ENCODE measurements at places on chromosomes 2 and 18. TPM values are rescaled to one million over a fixed set of nuclear protein-coding genes. Genes with fewer than 3 reads are reported as not detected.

TUBA3D gene
- total RNA-seq = not detected

BCL11A gene
- total RNA-seq = 0.54 TPM

KANSL1L gene
- 4.8 TPM for total RNA-seq

IL1RN gene
- 0.50 TPM for total RNA-seq

AMER3 gene
- not detected for total RNA-seq

TMEM247 gene
- total RNA-seq = not detected

NMUR1 gene
- not detected for total RNA-seq

CHRNG gene
- not detected for total RNA-seq

MRPS5 gene
- total RNA-seq = 96.1 TPM

ANKRD23 gene
- 5.7 TPM for total RNA-seq

DNA sequence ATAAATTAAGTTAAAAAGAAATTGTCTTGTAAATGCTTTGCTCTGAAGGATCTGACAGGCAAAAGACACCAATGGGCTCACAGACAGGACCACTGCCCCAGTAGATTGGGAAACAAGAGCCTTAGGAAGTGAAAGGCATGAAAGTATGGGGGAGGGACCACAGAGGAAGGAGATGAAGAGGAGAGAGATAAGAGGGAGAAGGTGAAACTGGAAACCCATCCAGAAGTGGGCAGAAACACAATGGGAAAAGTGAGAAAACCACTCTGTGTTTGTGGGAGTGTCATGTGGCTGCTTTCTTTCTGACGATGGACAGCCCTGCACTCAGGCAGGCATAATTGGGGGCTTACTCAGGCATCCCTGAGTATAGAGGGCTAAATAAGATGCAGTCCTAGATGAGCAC is 101.5 kb upstream of the STON1 start:
- no peak for DNase-seq

GRCh38 chr18:10152475-10152874 is 238.7 kb downstream of the VAPA start:
- no peak for DNase-seq

DNA sequence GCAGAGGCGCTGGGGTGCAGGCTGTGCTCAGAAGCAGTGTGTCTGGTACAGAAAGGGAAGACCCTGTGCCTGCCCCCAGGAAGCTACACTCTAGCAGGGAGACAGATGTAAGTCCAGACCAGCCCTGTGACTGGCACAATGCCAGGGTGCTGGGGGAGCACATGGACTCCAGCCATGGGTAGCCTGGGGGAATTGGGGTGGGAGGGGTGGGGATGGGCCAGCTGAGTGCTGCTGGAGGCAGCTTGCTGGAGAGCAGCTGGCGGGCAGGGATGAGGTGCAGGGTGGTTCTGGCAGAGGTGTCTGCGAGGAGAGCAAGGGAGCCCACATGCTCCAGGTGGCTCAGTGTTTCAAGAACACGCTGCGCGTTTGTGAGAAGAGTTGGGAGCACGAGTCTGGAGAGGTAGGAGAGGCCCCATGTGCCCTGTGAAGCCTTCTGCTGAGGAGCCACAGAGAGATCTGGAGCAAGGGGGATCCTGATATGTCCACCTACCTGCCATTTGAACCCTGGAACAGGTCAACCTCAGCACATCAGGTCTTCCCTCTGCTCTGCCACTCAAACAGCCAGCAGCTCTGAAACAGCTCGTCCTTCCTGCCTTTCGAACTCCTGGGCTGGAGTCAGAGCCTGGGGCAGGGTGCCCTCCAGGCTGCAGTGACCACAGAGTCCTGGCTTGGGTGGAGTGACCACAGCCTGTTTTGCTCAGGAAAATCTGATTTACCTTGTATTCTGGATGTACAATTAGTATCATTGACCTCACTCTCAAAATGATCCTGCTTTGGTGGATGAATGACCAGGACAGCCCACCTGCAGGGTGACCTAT is 15.1 kb downstream of the ALLC start:
- DNase-seq = no peak

DNA sequence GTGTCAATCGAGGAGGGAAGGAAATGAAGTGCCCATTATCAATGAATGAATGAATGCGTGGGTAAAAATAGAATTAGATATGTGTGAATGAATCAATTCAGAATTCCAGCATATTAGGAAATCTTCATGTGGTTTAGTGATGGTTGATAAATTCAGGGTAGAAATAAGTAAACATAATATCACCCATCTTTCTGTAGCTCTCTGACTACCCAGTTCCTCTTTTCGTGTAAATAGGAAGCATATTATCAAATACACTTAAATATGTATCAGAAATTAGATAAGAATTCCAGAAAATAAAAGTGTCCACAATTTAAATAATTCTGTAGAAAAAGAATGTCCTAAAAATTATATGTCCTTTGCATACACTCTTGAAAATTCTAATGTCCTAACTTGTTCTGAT is 552.9 kb upstream of the LRATD1 start:
- DNase-seq = no peak

DNA sequence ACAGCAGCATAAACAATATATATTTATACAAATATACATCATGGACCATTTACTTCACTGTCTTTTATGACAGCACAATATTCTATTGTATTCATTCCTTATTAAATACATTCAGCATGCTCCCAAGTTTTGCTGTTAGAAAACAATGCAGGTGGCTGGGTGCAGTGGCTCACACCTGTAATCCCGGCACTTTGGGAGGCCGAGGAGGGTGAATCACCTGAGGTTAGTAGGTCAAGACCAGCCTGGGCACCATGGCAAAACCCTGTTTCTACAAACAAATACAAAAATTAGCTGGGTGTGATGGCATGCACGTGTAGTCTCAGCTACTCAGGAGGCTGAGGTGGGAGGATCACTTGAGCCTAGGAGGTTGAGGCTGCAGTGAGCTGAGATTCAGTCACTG is 39.0 kb downstream of the NPC1 start:
- no peak for DNase-seq

DNA sequence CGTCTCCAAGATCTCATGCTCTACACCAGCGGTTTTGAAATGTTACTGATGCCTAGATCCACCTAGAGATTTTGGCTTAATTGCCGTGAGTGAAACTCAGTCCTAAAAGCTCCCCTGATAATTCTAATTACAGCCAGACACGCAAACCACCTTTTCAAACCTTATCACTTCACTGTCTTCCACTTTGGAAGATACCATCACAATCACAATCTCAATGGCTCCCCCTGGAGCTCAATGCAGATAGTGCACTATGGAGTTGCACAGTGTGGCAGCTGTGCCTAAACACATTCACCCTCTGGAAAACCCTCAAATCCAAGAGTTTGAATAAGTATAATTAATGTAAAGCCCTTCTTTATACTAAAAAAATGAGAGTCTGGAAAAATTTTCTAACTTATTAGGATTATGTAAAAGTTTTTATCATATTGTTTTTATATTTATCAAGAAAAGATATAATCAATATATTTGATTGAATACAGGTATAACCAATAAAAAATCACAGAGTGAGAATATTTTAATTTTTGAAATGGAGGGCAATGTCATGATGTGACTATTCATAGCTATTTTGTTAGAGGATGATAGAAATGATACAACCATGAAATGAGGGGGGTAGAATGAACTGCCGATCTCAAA is 102.9 kb upstream of the SLC8A1 start:
- peak; percentile 67 for DNase-seq

DNA sequence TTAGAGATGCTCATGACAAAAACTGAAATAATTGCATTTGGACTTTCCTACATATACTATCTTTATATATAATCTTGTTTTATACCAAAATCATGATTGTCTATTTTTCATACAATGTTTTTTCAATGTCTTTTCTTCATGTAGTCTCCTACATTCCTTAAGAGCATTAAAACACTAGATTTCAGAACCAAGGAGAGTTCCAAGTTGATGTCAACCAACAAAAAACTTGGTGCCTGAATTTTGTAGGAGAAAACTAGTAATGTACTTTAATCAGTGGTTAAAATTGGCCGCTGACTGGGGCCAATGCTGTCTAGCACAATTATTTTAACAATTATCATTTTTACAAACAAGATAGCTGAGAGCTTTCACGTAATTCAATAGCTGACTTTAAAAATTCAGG is 678.8 kb downstream of the DCC start:
- DNase-seq = no peak

DNA sequence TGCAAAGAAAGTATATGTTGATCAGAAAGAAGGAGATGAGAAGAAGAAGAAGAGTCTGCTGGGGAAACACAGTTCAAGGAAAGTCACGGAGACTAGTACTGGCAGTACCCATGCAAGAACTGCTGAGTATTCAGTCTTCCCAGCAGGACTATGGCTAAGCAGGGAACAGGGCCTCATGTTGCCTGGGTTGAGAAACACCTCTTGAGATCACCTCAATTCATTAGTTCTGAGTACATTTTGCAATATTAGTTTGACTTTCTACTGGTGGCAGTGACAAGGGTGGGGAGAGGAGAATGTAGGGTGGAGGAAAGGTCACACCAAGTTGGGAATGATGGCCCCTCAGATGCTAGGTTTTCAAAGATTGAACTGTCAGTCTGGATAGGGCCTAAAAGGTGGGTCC is 50.5 kb downstream of the MRPL33 start:
- DNase-seq = no peak

DNA sequence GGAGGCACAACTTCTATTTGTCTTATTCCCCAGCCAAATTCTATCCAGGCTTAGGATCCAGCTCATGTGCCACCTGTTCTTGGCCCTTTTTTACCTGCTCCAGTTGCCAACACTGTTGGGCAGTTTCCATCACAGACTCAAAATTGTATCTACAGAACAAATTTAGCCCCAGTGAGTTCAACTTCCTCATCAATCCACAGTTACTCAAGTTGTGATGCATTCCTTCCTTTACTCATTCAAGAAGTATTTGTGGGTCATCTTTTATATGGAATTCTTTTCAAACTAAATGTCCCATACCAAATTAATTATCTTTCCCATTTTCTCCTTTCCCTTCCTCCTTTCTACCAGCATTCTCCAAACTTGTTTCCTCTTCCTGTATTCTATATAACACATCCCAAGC is 12.7 kb upstream of the DDX18 start:
- DNase-seq = no peak

- DNase-seq = no peak
Measured at GRCh38 chr2:221467610-221468009, 104.5 kb downstream of the EPHA4 start.

DNA sequence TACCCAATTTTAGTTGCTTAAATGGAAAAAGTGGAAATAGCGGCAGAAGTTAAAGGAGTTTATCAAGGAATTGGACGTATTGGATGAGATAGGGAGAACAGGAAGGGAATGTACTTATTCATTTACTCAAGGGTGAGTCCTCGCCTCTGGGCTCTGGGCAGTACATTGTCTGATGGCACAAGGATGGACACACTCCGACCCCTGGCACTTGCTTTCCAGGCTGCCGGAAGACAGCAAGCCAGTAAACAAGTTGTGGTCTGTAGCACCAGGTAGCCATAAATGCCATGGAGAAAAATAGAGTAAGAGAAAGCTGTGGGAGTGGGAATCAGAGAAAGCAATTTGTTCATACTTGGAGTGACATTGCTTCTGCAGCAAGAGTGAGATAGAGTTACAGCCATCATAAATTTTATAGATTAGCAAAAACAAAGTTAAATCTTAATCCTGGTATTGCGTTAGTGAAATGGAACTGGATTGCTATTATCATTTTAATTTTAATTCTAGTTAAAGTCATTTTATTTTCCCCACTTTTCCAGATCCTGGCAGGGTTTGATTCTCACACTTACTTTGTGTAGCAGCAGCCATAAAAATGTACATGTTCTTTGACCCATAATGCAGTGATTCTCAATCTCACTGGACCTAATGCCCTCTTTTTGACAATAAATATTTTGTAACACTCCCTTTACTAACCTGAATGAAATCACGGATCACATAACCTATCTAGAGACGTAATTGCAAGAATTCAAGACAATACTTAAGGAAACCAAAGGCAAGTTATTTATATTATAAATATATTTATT is 135.8 kb upstream of the BCL2L11 start:
- DNase-seq = no peak

DNA sequence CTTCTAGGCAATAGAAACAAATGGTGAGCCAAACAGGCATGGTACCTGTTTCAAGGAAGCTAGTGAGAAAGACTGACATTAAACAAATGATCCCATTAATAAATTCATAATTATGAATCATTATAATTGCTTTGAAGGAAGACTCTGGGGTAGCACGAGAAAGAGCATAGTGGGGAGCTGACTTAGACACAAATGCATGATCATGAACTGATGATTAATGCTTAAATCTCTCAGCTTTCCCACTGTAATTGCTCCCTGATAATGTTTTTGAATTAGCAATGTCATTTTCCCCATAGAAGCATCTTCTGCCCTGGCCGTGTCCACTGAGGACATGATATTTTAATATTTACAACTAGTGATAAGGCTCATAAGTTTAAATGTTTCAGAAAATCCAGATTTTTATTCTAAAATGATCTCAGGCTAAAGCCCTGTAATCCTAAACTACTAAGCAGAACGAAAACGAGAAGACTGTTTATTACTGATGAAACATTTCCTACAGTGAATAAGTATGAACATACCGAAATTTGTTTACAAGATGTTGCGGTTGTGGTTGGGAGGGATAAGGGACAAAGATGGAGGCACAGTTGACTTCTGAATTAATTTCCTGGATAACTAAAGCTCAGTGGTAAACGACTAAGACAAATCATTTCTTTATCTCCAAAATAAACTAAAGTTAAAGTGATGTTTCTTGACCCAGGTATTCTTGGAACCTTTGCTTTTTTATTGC is 47.3 kb upstream of the TACR1 start:
- no peak for DNase-seq

Measured in activated CD8-positive, alpha-beta T cell treated with anti-CD3 and anti-CD28 coated beads for 36 hours (primary cell).